Kidney tubule cell (primary cell): ENCODE measurements at places on chromosomes 3 and 15.
A peak's percentile ranks its signal among the peaks of the same experiment; 100 is the strongest.

DNA sequence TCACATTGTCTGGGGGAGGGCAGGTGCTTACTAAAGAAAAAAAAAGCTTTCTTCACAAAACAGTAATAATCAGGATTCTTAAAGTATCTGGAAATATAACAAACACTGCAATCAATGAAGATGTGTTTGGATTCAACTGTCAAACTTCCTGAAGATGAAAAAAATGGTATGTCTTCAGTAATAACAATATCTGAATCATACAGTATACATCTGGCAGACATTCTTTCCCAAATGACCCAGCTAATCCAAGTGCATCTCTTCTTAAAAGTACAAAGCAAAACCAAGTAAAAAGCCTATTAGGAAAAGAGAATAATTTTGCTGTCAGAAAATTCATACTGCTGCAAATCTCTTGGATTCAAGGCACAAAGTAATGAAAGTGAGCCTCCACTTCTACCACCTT lies 145.0 kb upstream of the MCTP2 start:
- DNase-seq: no peak

GRCh38 chr3:47469616-47470015 lies 6.1 kb downstream of the SCAP start:
- peak; percentile 35 for DNase-seq

- peak; percentile 40 for DNase-seq
These were observed at the start of gene ARPP21 for GRCh38 chr3:35639254-35640186. Gene ARPP21, plus strand, starts transcription at chr3:35639525. Its CDS starts 42,227 bp downstream, at chr3:35681752.

- DNase-seq: no peak
These were observed 75.3 kb upstream of the LEKR1 start for GRCh38 chr3:156750874-156751245.

DNA sequence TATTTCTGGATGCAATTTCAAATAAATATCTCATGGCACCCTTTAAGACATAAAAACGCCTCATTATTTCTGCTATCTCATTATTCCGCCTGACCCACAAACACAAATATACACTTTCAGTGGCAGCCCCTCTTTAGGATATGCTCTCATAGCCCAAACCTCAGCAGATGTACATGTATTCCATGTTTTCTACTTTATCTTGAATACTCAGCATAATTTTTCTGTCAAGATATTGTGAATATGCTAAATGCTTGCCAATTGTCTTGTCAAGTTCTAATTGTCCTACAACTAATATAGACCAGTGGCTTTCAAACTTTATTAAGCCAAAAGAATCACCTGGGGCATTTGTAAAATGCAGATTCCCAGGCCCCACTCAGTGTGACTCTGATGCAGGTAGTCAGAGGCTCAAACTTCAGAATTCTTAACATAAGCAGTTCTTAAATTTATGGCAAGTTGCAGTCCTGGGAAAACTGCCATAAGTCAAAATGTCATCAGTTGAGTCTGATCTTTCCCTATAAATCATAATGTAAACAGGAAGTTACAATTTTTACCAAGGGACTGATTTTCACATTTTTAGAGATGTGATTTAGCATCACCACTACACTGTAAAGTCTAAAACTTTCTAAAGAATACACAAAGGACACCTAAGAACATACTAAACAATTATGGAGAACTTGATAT lies 135.1 kb downstream of the TBL1XR1 start:
- no peak for DNase-seq

GRCh38 chr15:89101302-89102193 lies 13.3 kb downstream of the ABHD2 start:
- peak; percentile 99 for DNase-seq

DNA sequence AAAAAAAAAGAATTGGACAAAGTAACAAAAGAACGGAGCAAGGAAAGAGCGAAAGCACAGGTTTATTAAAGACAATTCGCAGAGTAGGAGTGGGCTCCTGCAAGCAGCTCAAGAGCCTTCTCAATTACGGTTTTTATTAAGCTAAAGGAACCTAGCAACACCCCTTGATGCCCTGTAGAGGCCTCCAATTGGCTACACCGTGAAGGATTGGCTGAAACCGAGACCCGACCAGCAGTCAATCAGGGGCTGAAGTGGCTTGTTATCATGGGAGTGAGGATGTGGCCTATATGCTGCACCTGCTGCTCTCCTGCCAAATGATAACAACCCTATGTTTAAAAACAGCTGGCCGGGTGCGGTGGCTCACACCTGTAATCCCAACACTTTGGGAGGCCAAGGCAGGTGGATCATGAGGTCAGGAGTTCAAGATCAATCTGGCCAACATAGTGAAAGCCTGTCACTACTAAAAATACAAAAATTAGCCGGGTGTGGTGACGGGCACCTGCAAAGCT lies 20.4 kb upstream of the AP3B2 start:
- no peak for DNase-seq

- DNase-seq: no peak
These were observed 204.8 kb downstream of the ABHD5 start for GRCh38 chr3:43895573-43895972.

DNA sequence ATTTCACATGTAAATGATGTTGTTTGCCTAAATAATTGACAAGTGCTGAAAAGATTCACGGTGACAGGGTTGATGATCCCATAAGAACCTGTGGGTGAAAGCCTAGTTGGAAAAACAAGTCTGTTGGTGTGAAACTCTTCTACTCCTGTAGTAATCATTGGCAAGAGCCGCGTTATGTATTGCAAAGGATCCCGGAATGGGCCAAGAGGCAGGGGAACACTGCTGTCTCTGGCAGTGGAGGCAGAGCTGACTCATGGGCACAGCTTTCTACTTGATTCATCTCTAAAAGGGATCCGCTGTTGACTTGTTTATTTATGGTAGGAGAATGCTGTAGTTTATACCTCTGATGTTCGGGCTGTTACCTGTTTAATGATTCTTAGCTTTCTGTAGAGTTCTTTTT lies 63.1 kb downstream of the MAP6D1 start:
- DNase-seq: no peak

DNA sequence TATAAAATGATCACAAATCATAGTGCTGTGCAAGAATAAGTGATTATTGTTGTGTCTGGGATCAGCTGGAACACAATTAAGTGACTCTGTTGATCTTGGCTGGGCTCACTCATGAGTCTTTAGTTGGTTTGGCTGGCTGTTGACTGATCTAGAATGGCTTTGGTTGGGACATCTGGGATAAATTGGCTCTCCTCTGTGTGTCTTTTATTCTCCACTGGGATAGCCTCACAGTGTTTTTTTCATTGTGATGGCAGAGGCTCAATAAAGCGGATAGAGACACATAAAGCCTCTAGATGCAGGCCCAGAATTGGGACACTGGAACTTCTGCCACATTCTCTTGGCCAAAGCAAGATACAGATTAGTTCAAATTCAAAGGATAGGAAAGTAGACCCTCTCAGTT lies 735.6 kb downstream of the PDCD6IP start:
- no peak for DNase-seq
